GM23248 (cell line): ENCODE measurements at places on chromosomes 5 and 9.

DNA sequence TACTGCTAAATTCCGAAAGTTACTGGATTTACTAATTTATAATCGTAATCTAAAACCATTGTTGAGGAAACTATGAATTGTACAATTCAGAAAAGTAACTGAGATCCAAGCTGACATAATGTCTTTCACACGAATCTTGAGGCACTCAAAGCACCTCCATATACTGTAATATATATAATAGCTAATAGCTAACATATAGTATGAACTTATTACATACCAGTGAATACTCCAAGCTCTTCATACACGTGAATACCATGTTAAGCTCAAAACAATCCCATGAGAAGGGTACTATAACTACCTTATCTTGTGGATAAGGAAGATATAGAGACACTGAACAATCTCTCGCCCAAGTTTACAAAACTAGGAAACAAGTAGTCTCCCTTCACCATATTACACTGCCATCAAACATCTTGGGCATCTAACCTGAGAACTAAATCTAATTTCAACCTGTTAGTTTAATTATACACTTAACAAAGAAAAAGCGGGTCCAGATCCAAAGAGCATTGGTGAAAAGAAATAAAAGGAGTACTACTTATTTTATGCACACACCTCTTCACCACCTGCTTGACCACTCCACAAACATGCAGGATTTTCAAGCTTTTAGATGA is 1.0 kb downstream of the NUDCD2 start:
- DNase-seq = no peak

- DNase-seq = no peak
Observed at GRCh38 chr5:135100431-135100830, 66.4 kb upstream of the PITX1 start.

DNA sequence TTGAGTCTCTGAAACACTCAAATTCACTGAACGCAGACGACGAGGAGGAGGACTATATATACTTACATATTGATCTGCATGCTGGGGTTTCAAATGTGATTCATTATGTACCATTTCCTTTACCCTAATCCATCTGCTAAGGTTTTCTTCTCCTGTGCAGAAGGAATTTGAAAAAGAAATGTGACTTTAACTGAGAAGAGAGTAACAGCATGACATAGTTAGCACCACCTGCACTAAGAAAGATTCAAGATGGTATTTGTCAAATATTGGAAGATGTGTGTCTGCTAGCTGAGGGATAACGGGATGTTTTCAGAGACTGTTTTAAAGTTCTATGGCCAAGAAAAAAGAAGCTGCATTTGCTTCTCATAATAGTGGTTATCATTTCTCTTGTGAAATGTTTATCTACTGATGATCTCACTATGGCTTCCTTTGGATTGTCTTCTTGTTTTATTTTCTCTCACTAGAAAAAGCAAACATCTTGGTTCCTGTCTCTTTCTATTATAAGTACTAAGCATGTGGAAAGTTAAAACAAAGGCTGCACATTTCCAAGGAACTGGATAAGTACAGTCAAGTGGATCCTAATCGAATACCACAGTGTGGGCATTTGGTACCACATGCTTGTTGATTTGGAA is 89.8 kb upstream of the TLE4 start:
- DNase-seq = no peak

DNA sequence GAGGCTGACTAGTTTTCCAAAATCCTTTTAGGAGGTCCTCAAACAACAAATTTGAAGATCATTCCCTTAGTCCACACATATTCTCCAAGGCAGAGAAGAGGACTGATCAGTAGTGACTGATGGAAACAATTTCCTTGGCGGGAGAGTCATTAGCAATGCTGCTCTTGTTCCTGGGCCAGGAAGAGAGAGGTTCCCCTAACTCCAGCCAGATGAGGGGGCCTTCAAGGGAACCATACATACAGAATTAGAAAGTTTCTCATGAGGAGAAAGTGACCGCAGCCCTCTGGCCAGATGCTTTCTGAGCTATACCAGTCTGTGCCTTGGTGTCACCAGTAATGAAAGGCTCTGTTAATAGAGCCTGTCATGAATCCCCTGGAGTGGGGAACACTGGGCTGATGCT is 539.4 kb downstream of the BNC2 start:
- no peak for DNase-seq

- DNase-seq = peak; percentile 43
Observed at GRCh38 chr5:136007271-136007670, 21.5 kb upstream of the TGFBI start.

GRCh38 chr9:71363286-71363961 is 242.0 kb upstream of the TRPM3 start:
- DNase-seq = peak; percentile 32

DNA sequence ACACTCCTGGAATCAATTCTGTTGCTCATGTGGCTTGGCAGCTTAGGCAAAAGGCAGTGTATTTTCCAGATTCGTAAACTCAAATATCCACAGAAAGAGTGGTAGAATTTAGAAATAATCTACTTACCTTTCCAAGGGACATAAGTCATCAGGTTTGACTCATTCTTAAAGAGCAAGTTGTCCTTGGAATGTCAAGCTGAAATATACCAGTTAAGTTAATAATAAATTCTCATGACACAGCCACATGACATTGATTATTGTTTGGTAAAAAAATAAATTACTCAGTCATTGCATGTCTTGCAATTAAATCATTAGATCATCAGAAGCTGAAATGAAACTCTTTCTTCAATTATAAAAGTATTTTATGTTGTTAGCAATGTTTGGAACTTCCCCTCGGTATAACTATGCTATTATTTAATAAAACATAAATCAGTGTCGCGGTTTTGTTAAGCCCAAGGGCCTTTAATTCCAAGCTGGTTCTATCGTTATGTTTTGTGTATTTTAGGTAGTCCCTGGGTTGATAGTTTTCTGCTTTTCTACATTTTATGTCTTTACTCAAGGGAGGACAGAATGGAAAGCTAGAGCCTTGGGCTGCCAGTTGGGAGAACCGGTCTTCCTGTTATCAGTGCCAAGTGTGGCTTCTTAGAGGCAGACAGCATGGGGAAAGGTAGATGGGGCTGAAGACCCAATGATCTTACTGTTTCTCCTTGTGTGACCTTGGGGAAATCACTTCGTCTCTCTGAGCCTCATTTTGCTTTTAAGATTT is 79.3 kb upstream of the PRLR start:
- DNase-seq = no peak

DNA sequence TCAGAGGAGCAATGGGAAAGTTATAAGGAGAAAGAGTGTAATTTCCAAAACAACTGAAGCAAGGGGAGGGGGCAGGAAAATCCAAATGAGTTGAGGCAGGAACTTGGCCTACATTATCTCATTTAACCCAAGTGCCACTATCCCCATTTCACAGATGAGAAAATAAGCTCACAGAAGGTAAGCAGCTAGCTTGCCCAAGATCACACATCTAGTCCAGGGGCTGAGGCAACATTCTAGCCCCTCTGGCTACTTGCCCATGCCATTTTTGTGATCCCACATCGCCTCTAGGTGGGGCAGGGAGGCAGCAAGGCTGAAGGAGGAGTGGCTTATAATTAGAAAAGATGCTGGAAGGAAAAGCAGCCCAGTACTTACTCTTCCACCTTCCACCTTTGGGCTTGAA is 2.6 kb upstream of the PSIP1 start:
- peak; percentile 57 for DNase-seq

- DNase-seq = peak; percentile 85
Observed at GRCh38 chr5:142977363-142978051, 207.3 kb downstream of the ARHGAP26 start.

GRCh38 chr5:169192536-169192935 is 108.4 kb downstream of the SLIT3 start:
- DNase-seq = no peak

DNA sequence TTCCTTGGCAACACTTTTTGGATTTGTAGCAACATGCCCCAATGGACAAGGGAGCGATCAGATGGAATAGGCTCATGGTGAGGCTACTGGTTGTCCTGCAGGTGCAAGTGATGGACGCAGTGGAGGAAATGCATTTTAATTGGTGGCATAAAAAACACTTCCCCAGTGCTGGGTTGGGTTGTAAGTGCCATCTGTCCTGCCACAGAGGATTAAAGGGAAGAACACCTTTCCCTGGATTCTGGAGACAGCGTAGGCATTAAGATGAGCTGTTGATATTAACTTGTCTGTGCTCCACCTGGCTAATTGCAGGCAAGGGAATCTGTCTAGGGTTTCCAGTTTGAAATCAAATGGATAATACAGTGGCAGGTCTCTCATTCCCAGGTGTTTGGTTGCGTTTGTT is 173.4 kb downstream of the ZNF462 start:
- no peak for DNase-seq

DNA sequence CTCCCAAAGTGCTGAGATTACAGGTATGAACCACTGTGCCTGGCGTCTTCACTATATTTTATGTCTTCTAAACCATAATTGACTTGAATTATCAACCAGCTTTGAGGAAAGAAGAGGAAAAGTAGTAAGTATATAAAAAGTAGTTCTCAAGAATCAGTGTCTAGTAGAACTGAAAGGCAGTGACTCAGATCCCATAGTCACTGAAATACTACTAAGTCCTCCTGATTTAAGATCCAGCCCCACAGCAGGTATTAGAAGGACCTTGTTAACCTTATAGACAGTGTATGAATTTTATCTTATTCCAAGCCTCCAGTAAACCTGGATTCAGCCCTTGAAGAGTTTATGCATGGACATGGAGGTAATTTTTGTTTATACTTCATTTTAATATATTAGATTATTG is 31.5 kb downstream of the LNPEP start:
- DNase-seq = no peak

GRCh38 chr9:83987402-83987791 is 6.8 kb downstream of the RMI1 start:
- no peak for DNase-seq

DNA sequence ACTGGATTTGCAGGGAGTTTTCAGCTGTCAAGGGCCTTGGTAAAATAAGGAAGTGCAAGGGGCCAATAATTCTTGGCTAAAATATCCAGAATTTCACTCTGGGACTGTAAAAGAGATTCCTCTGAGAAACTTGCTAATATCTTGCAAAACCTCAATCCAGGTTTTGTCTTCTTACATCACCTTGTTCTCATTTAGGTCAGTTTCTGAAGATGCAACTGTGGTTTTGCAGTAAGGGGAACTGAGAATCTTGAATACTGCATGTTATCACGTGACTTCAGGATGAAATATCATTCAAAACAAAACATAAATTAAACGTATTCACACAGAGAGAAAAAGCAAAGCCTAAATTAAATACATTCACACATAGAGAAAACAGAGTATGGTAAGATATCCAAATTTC is 35.0 kb upstream of the RIC1 start:
- DNase-seq = no peak

DNA sequence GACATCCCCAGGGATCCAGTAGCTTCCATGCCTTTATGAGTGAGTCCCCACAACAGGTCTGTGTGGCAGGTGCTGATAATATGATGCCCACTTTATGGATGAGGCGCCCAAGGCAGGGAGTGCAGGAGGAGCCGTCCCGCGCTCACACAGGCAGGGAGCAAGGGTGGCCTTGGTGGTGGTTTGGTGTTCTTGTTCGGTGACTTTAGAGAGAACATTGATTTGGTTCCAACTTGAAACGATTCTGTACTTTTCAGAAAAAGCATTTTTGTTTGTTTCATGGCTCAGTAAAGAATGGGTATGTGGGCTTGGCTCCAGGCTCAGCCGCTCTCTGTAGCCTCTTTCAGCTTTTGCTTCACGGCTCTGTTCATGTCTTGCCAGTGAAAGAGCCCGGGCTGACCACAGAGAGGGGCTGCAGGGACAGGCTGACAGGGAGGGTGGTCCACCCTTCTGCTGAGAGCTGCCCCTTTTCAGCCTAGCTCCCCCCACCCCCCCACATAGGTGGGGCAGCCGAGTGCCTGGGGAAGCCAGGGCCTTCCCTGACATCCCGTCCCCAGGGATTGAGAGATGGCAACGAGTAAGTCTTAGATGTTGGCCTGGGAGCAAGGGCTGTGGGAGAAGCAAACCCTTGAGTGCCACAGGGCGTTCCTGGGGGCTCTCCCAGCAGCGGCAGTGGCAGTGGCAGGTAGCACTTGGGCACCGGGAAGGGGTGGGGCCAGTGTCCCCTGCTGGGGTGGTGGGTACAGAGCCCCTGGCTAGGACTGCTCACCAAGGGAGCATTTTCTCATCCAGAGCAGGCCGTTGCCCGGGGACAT is 28.0 kb downstream of the NCS1 start:
- peak; percentile 23 for DNase-seq

- DNase-seq = no peak
Observed at GRCh38 chr5:76351176-76351575, 51.9 kb upstream of the IQGAP2 start.

DNA sequence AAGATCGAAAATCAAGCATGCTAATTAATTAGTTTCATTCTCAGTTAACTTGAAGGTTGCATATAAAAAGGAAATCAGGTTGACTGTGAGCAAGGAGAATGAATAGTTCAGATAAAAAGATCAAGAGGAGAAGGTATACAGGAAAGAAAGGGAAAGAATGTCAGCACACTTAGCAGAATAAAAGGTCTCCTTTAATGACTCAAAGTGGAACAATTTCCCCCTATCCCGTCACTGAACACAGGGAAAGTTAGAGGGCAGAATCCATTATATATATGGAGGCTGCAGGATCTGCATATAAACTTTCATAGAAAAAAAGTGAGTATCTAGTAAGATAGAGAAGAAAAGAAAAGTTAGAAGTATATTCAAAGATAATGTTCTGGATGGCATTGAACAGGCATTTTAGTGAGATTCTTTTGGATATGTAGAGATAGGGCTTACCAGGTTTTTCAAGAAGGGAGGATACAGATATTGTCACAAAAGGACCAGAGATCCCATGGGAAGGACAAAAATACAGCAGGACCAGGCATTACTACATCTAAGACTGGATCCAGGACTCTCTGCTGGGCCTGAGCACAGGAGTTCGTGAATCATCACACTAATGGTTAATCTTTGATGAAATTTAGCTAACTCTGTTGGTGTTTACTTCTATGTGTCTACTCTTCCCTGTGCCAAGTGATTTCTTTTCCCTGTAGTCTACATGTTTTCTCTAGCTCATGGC is 988.2 kb upstream of the ARRDC3 start:
- DNase-seq = no peak

- peak; percentile 39 for DNase-seq
Observed at GRCh38 chr9:17578911-17579793, at the start of gene SH3GL2. Gene SH3GL2, plus strand, starts transcription at chr9:17579066.

DNA sequence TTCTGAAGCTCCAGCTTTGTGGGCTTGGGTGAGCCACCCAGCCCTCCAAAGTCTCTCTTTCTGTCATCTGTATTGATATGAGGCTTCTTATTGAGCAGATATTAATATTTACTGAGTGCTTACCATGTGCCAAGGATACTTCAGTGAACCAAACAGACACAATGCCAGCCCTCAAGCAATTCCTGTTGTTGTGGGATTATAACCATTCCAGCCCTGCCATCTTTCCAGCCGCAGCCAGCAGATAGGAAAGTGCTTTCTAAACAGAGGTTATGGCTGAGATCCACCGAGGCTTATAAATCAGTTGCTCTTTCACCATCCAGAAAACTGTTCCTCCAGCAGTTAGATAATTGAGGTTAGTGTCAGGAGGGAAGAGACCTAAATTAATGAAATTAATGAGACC is 137.7 kb upstream of the ALDH1B1 start:
- DNase-seq = no peak
